ENCODE measurements at places on chromosomes 3 and 15. TPM values are rescaled to one million over a fixed set of nuclear protein-coding genes. Genes with fewer than 3 reads are reported as not detected.

- no peak for DNase-seq
These were observed 15.6 kb downstream of the VPS8 start for GRCh38 chr3:184827572-184827971.

The SLC25A36 gene
- total RNA-seq = 67.8 TPM

GRCh38 chr15:88193415-88193814 is 63.1 kb downstream of the NTRK3 start:
- DNase-seq = no peak

The GRK7 gene
- total RNA-seq = 0.05 TPM

GRCh38 chr15:63042877-63043334 is 359 bp downstream of the TPM1 start:
- DNase-seq = peak; percentile 48

DNA sequence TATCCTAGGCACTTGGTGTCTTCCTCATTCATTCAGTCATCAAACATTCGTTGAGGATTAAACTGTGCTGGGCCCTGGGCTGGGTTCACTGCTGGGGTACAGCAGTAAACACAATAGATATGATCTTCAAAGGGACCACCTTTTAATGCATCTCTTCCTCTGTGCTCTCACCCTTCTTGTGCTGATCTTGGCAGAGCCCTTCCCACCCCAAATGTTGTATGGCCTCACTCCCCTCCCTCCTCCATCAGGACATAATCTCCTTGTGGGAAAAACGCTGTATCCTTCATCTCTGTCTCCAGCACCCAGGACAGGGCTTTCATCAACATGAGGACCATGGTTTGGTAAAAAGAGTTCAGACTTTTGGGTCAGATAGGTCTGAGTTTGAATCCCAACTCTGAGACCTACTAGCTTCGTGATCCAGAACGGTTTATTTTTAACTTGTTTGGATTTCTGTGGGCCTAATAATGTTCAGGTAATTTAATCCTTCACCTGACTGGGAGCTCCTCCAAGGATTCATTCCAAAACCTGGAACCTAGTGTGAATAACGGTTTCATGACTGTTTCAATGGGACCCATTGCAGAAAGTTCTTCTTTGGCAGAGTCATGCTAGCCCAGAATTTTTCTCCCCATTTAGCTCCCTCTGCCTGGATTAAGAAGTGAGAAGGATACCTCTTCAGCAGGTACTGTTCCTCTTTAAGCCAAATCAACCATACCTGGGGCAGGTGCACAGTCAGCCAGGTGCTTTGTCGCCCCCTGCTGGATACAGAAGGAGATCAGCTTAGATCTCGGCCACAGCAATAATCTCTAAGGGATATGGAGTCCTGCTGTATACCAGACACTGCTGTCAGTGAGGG is 5.2 kb upstream of the WNT7A start:
- DNase-seq = no peak

DNA sequence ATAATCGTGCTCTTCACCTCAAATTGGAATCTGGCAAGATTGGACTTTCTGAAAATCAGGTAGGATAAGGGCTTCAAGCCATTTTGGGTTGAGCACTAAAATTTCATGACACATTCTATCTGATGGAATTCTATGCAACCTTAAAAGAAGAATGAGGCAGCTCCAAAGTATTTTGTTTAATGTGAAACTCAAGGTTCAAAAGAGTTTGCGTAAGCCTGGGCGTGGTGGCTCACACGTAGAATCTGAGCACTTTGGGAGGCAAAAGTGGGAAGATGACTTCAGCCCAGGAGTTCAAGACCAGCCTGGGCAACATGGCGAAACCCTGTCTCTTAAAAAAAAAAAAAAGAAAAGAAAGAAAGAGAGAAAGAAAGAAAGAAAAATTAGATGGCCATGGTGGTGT is 3.6 kb upstream of the PLA1A start:
- no peak for DNase-seq

DNA sequence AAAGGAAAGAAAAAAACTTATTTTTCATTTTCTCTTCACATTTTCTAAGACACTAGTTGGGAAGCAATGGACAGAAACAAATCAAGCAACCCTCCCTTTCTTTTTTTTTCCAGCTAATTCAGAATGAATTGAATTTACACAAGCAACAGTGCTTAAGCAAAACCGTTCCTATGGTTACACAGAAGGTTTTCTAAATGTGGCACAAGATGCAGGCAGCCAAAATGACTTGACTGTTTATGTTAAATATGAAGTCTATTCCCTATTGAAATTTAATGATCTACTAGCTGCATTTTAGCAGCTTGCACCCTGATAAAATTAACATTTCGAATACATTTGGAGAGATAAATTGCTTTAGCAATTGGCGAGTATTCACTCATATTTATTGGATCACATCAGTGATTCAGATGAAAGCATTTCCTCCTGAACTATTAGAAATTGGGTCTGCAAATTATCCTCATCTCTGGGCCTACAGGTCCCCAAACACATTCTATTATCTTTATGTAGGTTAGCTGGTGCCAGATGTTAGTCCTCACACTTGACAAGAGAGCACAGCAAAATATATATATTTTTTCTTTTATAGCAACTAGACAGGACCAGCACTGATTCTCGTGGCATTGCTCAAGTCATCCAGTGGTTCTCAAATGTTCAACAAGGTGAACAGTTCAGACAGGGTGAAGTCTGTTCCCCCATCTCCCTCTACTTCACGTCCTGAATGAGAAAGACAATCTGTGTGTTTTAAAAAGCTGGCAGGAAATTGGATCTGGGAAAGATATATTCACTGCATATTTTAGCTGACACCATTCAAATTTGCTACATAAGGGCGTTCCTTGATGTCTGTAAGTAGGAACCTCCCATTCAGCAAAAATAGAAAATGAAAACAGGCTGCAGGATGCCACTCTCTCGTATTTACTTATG is 463.6 kb upstream of the KCNMB2 start:
- no peak for DNase-seq

GRCh38 chr15:46946953-46947352 is 770.4 kb upstream of the SEMA6D start:
- no peak for DNase-seq

The CCR9 gene
- not detected for total RNA-seq

The TMC3 gene
- not detected for total RNA-seq

The PLA2G4D gene
- not detected for total RNA-seq

DNA sequence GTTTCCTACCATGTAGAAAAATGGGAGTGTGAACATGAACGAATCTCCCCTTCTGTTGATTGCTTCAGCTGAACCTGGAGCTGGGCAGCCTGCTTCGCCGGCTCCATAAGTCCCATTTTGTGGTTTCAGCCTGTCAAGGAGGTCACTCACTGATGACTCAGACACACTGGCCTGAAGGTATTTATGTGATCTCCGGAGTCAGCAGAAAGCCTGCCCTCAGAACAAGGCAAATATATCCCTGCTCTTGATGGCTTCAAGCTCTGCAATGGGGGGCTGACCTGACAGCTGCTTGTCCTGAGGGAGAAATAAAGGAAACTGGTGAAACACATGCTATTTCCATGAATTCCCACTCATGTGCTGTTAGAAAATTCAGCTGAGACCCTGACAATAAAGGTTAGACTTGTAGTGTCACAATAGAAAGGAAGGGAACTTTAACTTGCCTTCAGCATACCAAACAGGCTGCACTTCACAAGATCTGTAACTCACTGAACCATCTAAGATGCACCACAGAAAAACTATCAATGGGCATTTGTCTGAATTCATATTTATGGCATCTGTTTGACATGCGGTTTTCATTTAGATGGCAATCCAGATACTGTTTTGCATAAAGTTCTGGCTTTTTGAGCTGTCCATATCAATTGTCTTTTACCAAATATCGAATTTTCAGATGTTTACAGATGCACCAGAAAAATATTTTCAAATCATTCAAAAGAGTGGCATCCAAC is 282.0 kb upstream of the VEPH1 start:
- DNase-seq = peak; percentile 88

DNA sequence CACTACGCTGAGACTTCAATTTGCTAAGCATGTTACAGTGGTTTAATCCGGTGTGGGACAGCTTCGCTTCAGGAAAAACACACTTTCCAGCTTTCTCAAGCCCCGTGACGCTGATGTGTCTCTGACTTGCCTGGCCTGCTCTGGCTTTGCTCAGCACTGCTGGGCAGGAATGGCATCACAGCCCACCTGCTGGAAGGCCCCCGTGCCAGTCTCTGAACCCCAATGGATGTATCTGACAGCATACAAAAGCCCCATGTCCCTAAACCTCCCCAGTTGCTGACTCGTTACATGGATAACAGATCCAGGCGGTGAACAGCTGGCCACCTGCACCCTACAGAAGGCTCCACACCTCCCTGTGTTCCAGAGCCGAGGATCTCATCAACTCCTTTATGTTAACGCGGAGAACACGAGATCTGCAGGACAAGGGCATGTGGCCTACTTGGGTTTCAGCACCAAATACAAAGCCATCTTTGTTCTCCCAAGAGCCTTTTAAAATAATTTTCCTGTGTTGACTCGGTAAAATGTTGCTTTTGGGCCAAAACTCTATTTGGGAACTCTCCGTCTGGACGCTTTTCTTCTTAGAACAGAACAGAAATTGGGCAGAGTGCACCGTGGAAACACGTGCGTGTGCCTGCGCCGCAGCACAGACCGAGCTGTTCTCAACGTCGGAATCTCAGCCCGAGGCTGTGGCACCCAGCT is 61.4 kb downstream of the ATP10A start:
- DNase-seq = no peak

The CACNA2D3 gene
- 0.52 TPM for total RNA-seq

The SGO1 gene
- total RNA-seq = 0.05 TPM

GRCh38 chr15:80267658-80268057 is 15.6 kb upstream of the CTXND1 start:
- DNase-seq = no peak

DNA sequence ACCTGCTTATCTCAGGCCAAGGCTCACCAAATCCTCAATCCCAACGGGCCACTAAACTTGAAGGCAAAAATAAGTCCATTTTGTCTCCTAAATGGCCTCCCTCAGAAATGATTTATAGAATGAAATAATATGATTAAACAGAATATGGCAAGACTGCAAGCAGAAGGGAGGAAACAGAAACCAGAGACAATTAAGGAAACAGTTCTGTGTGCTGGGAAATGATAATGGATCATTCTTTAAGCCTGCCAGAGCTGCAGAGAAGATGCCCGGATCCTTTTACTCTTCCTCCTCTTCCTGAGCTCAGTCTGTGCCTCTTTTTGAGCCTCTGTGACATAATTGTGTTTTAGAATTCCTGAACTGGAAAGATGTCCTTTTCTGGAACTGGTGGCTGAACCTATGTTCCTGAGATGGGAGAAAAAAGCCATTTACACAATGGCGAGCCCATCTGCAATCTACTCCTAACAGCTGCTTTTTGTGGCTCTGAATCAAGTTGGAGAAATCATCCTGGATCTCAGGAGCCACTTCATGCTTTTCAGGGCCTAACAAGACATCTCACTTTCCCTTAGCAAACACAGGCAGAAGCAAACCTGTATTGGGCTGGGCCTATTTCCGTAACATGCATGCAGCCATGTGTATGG is 2.8 kb upstream of the ABHD2 start:
- DNase-seq = no peak

GRCh38 chr3:146682171-146682570 is 77.0 kb upstream of the PLSCR5 start:
- no peak for DNase-seq

DNA sequence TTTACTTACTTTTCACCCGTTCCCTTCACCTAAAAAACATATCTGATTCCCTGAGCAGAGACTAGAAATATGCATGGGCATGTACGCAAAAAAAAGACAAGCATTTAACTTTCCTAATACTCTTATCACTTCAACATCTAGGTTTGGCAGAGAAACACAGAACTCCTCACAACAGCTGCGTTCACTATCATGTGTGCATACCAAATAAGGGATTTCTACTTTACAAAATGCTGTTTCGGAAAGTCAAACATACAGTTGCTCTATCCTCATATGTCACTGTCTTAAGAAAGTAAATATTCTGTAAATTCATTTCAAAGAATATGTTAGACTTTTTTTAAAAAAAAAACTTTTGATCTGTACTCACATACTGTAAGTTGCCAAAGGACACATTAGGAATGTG is 65.1 kb upstream of the CBLB start:
- peak; percentile 57 for DNase-seq

All from myocyte (in vitro differentiated cells).